Stimulated activated CD8-positive, alpha-beta memory T cell treated with anti-CD3 and anti-CD28 coated beads, Interleukin-4, amount 100 ng/mL, for 1 hour (primary cell): ENCODE measurements at places on chromosomes 11 and 22.

DNA sequence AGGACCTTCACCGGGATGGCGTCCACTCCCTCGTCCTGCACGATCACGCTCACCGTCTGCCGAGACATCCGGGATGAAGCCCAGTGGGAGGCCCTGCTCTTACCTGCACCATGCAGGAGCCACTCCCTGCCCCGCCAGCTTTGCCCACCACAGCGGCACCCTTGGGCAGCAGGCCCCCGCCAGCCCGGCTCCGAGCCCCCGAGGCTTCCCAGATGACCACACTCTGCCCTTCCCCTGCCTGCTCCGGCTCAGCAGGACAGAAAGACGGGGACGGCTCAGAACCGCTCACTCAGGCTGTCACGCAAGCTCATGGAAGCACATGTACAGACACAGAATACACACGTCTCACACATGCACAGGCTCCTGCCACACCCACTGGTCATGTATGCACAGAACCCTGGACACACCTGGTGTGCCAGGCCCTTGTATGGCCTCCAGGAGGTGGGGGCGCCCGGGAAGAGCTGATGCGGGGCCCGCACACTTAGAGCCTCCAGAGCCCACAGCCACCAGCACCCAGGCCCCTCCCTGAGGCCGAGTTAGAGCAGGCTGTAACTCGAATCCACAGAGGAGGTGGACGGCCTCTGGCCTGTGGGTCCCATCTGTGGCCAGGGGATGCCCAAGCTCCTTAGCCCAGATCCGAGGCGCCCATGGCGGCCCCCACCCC is 8.9 kb upstream of the MAPK11 start:
- DNase-seq, result no peak

GRCh38 chr11:105975128-105975527 is 46.9 kb downstream of the MSANTD4 start:
- no peak for DNase-seq

DNA sequence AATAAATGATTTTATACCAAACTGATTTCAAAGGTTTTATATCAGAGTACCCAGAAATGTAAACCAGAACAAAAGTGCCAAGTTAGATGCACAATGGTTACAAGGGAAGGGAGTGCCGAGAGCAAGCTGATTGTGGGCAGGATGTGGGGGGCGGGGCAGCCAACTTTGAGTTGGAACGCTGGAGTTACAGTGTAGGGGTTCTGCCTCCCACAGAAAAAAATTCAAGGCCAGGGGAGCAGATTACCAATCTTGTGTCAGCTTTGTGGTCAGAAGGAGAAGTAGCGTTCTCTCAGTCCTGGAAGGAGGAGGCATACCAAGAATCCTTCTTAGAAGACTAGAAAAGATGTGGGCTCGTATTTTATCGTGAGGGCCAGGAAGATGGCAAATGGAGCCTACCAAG is 15.9 kb upstream of the POU2AF2 start:
- DNase-seq, result no peak

GRCh38 chr11:42840176-42840829 is 471.5 kb upstream of the API5 start:
- no peak for DNase-seq

DNA sequence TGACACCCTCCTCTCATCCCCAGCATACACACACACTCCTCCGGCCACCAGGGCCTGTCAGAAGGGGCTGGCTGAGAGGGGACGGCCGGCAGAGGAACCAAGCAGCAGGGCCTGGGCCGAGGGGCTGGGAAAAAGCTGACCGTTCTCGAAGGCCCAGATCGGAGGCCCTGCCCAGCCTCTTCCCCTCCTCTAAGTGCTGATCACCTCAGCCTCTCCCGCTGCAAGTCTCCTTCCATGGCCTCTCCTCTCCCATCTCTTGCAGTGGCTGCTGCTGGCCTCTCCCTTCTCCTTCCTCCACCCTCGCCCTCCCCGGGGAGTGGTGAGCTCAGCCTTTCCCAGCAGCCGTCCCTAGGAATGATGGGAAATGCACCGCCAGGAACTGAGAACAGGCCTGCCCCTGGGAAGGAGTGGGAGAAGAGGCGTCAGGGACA is 39.6 kb downstream of the ARRB1 start:
- DNase-seq, result no peak

DNA sequence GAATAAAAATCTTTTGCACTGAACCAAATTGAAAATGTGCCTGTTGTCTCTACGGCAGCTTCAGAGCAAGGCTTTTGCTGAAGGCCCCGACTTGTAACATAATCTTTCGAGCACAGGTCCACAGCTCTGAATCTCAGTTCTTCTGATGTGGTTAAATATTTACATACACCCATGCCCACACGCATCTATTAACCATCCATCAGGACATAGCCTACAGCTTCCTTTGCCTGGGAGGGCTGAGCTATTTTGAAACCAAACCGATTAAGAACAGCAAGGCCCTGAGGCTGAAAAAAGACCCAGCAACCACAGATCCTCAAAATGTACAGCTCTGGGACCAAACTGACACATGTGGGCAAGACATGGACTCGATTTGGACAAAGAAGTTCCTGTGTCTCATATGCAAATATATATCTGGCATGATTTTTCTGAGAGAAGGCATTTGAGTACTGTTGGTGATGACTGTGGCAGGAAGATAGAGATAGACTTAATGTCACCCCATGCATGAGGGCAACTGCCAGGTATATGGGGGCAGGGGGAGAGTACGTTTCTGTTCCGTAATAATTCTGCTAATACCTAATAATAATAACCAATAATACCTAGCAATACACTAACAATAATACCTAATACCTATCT is 322.7 kb upstream of the PLET1 start:
- DNase-seq, result no peak
